ENCODE measurements at places on chromosomes 11 and 22.

GRCh38 chr11:36376009-36376887 is 80.2 kb downstream of the PRR5L start:
- H3K4me3 ChIP-seq, result peak overlapping the region; percentile 88
- peaks cover 6% of the 10 kb centered on the region for H3K36me3 ChIP-seq
- peaks cover 61% of the 10 kb centered on the region for H3K27me3 ChIP-seq
- peak overlapping the region; percentile 79 for H3K27ac ChIP-seq
- H3K4me1 ChIP-seq, result peaks cover 23% of the 10 kb centered on the region

GRCh38 chr11:100224541-100225034 is 462.5 kb upstream of the ARHGAP42 start:
- DNase-seq, result no peak
- no peak overlapping the region for H3K4me3 ChIP-seq
- no peaks in the 10 kb centered on the region for H3K27me3 ChIP-seq
- H3K4me1 ChIP-seq, result no peaks in the 10 kb centered on the region
- no peak overlapping the region for H3K27ac ChIP-seq

- peaks cover 6% of the 10 kb centered on the region for H3K4me1 ChIP-seq
- DNase-seq, result no peak
- H3K36me3 ChIP-seq, result no peaks in the 10 kb centered on the region
- no peaks in the 10 kb centered on the region for H3K27me3 ChIP-seq
- H3K27ac ChIP-seq, result no peak overlapping the region
- H3K4me3 ChIP-seq, result no peak overlapping the region
Measured at GRCh38 chr11:118657238-118657637, 22.2 kb downstream of the TREH start.

- DNase-seq, result no peak
- H3K4me3 ChIP-seq, result no peak overlapping the region
- no peak overlapping the region for H3K27ac ChIP-seq
- no peaks in the 10 kb centered on the region for H3K4me1 ChIP-seq
Measured at GRCh38 chr11:34548278-34548677, 34.7 kb upstream of the ELF5 start.

GRCh38 chr11:86719781-86720463 is 47.5 kb upstream of the ME3 start:
- H3K4me3 ChIP-seq, result no peak overlapping the region
- no peak overlapping the region for H3K27ac ChIP-seq
- no peaks in the 10 kb centered on the region for H3K4me1 ChIP-seq
- no peaks in the 10 kb centered on the region for H3K36me3 ChIP-seq

DNA sequence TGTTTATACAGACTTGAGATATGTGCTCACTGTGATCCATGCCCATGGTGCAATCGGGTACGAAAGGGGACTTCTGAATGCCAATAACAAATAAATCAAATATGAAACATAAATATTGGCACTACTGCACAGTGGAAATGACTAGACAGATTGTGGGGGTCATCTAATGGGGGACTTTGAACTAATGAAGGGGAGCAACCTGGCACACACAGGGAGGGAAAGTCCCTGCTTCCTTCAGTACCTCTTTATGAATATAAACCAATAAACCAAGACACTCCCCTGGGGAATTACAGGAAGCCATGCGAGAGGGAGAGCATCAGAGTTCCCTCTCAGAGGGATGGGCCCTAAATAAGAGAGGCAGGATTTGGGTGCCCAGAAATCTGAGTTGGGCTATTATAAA is 21.1 kb downstream of the MIF start:
- H3K4me3 ChIP-seq, result no peak overlapping the region
- peak overlapping the region; percentile 99 for H3K27ac ChIP-seq
- no peak for DNase-seq
- peaks cover 34% of the 10 kb centered on the region for H3K4me1 ChIP-seq

DNA sequence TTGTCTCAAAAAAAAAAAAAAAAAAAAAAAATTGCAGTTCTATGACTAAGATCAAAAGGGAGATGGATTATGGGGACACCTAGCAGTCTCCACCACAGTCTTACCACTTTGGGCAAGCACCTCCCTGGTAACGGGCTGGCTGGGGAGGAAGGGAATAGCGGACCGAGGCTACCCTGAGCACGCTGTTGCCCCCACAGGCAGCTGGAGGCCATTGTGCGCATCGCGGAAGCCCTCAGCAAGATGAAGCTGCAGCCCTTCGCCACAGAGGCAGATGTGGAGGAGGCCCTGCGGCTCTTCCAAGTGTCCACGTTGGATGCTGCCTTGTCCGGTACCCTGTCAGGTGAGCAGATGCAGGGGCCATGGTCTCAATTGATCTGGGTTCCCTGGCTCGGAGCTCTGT is 21.2 kb downstream of the MCM5 start:
- H3K36me3 ChIP-seq, result peaks cover 52% of the 10 kb centered on the region
- peaks cover 2% of the 10 kb centered on the region for H3K4me1 ChIP-seq
- H3K4me3 ChIP-seq, result no peak overlapping the region
- H3K27ac ChIP-seq, result no peak overlapping the region
- no peaks in the 10 kb centered on the region for H3K27me3 ChIP-seq

DNA sequence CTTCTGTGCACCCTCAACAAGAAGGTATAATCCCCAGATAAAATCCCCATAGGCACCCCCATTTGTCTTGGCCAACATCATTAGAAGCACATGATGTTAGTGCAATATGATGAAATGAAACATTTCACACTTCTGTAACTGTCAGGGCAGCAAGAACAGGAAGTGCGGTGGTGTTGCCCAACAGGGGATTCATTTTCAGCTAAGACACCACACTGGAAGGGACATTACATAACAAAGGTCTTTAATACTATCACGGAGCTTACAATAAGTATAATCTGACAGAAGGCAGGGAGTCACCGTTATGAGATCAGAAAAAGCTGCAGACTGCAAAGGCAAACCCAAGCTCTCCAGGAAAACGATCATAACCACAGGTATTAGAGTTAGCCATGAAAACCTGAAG is 2.0 kb downstream of the OR52W1 start:
- no peak overlapping the region for H3K4me3 ChIP-seq
- H3K27ac ChIP-seq, result peak overlapping the region; percentile 10
- peaks cover 48% of the 10 kb centered on the region for H3K4me1 ChIP-seq
- H3K36me3 ChIP-seq, result peaks cover 2% of the 10 kb centered on the region
- H3K27me3 ChIP-seq, result no peaks in the 10 kb centered on the region
- peak; percentile 13 for DNase-seq

GRCh38 chr11:1303973-1304372 is 5.5 kb downstream of the TOLLIP start:
- no peak overlapping the region for H3K27ac ChIP-seq
- no peak for DNase-seq
- peaks cover 39% of the 10 kb centered on the region for H3K4me1 ChIP-seq
- peaks cover 3% of the 10 kb centered on the region for H3K36me3 ChIP-seq
- H3K27me3 ChIP-seq, result no peaks in the 10 kb centered on the region
- no peak overlapping the region for H3K4me3 ChIP-seq

GRCh38 chr22:23841736-23842445 is 3.1 kb upstream of the DERL3 start:
- peaks cover 2% of the 10 kb centered on the region for H3K27me3 ChIP-seq
- peaks cover 2% of the 10 kb centered on the region for H3K36me3 ChIP-seq
- peaks cover 26% of the 10 kb centered on the region for H3K4me1 ChIP-seq
- DNase-seq, result no peak

- DNase-seq, result no peak
- H3K4me3 ChIP-seq, result no peak overlapping the region
- H3K4me1 ChIP-seq, result no peaks in the 10 kb centered on the region
- peaks cover 2% of the 10 kb centered on the region for H3K27me3 ChIP-seq
Measured at GRCh38 chr11:71198823-71199165, 53.6 kb downstream of the SHANK2 start.

GRCh38 chr22:33746501-33746928 is 173.8 kb downstream of the LARGE1 start:
- H3K27ac ChIP-seq, result no peak overlapping the region
- no peak for DNase-seq
- H3K27me3 ChIP-seq, result no peaks in the 10 kb centered on the region
- H3K4me3 ChIP-seq, result no peak overlapping the region
- H3K36me3 ChIP-seq, result no peaks in the 10 kb centered on the region

GRCh38 chr11:45213316-45213665 is 66.9 kb downstream of the PRDM11 start:
- H3K4me3 ChIP-seq, result no peak overlapping the region
- no peaks in the 10 kb centered on the region for H3K27me3 ChIP-seq
- peaks cover 3% of the 10 kb centered on the region for H3K4me1 ChIP-seq
- no peak overlapping the region for H3K27ac ChIP-seq
- no peak for DNase-seq
- no peaks in the 10 kb centered on the region for H3K36me3 ChIP-seq

DNA sequence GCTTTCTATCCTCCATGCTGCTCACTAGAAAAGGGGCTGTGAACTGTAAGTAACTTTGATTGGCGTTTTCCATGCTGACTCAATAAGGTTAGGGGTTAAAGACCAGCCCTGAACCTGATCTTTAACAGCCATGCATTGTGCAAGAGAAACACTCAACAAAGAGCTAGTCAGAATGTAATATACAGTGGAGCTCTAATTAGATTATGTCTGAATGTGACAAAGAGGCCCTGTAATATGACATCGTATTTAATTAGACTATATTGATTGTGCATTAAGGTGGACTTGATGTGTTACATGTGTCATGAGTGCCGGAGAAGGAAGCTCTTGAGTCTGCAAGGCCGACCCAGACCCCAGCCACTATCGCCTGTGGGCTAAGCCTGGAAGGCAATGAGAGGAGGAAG is 70.5 kb downstream of the PKNOX2 start:
- DNase-seq, result no peak
- H3K4me3 ChIP-seq, result no peak overlapping the region
- H3K27me3 ChIP-seq, result peaks cover 18% of the 10 kb centered on the region
- H3K4me1 ChIP-seq, result no peaks in the 10 kb centered on the region
- no peak overlapping the region for H3K27ac ChIP-seq

GRCh38 chr11:65279741-65280440 is 18.1 kb downstream of the POLA2 start:
- DNase-seq, result peak; percentile 75
- peak overlapping the region; percentile 83 for H3K27ac ChIP-seq
- no peak overlapping the region for H3K4me3 ChIP-seq
- peaks cover 71% of the 10 kb centered on the region for H3K36me3 ChIP-seq
- H3K4me1 ChIP-seq, result peaks cover 17% of the 10 kb centered on the region

GRCh38 chr11:109973486-109973885 is 119.7 kb upstream of the ZC3H12C start:
- H3K36me3 ChIP-seq, result no peaks in the 10 kb centered on the region
- no peak for DNase-seq
- H3K27me3 ChIP-seq, result peaks cover 1% of the 10 kb centered on the region
- H3K4me1 ChIP-seq, result peaks cover 14% of the 10 kb centered on the region
- no peak overlapping the region for H3K4me3 ChIP-seq

GRCh38 chr11:117437041-117437790 is 109.6 kb downstream of the CEP164 start:
- peaks cover 8% of the 10 kb centered on the region for H3K27me3 ChIP-seq
- no peaks in the 10 kb centered on the region for H3K4me1 ChIP-seq
- no peak overlapping the region for H3K4me3 ChIP-seq
- no peaks in the 10 kb centered on the region for H3K36me3 ChIP-seq

- H3K4me1 ChIP-seq, result peaks cover 31% of the 10 kb centered on the region
- H3K27ac ChIP-seq, result no peak overlapping the region
- H3K27me3 ChIP-seq, result peaks cover 57% of the 10 kb centered on the region
- H3K36me3 ChIP-seq, result no peaks in the 10 kb centered on the region
- peak; percentile 90 for DNase-seq
- H3K4me3 ChIP-seq, result peak overlapping the region; percentile 24
Measured at GRCh38 chr11:66418168-66418985, 2.5 kb upstream of the NPAS4 start.

GRCh38 chr11:30046578-30046945 is 29.7 kb upstream of the KCNA4 start:
- no peaks in the 10 kb centered on the region for H3K27me3 ChIP-seq
- no peak overlapping the region for H3K27ac ChIP-seq
- H3K36me3 ChIP-seq, result no peaks in the 10 kb centered on the region
- no peak for DNase-seq

- DNase-seq, result no peak
- peaks cover 16% of the 10 kb centered on the region for H3K27me3 ChIP-seq
- no peak overlapping the region for H3K27ac ChIP-seq
- no peak overlapping the region for H3K4me3 ChIP-seq
- H3K4me1 ChIP-seq, result peaks cover 2% of the 10 kb centered on the region
Measured at GRCh38 chr11:36251823-36252222, 37.4 kb downstream of the COMMD9 start.

DNA sequence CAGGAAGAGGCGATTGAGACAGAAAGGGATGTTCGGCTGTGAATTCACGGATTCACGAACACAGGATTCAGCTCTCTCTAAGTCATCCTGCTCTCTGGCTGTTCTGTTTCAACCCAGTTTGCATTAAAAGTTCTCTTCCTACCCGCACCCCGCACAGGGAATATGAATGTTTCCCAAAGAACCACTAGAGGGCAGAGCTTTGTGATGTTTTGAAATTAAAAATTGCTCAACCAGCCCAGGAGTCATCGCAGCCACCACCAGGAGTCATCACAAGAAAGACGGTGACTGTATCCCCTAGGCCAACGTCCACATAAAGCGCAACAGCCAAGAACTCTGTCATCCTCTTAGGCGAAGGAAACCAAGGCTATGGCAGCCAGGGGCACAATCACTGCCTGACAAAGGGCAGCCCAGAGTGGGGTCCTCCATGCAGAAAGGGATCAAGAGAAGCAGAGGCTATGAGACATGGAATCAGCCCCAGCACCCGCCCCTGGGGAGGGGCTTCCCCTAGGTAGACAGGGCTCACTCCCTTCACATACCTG is 122.4 kb downstream of the WT1 start:
- peaks cover 8% of the 10 kb centered on the region for H3K27me3 ChIP-seq
- no peak overlapping the region for H3K27ac ChIP-seq
- peaks cover 7% of the 10 kb centered on the region for H3K4me1 ChIP-seq

GRCh38 chr11:73398132-73398526 is 21.9 kb downstream of the RELT start:
- DNase-seq, result no peak
- no peak overlapping the region for H3K4me3 ChIP-seq
- H3K4me1 ChIP-seq, result no peaks in the 10 kb centered on the region
- H3K36me3 ChIP-seq, result peaks cover 12% of the 10 kb centered on the region

GRCh38 chr11:48165426-48165825 is 51.2 kb upstream of the OR4B1 start:
- H3K27me3 ChIP-seq, result no peaks in the 10 kb centered on the region
- no peak overlapping the region for H3K27ac ChIP-seq
- no peak for DNase-seq
- peaks cover under 1% of the 10 kb centered on the region for H3K4me1 ChIP-seq
- H3K4me3 ChIP-seq, result no peak overlapping the region

DNA sequence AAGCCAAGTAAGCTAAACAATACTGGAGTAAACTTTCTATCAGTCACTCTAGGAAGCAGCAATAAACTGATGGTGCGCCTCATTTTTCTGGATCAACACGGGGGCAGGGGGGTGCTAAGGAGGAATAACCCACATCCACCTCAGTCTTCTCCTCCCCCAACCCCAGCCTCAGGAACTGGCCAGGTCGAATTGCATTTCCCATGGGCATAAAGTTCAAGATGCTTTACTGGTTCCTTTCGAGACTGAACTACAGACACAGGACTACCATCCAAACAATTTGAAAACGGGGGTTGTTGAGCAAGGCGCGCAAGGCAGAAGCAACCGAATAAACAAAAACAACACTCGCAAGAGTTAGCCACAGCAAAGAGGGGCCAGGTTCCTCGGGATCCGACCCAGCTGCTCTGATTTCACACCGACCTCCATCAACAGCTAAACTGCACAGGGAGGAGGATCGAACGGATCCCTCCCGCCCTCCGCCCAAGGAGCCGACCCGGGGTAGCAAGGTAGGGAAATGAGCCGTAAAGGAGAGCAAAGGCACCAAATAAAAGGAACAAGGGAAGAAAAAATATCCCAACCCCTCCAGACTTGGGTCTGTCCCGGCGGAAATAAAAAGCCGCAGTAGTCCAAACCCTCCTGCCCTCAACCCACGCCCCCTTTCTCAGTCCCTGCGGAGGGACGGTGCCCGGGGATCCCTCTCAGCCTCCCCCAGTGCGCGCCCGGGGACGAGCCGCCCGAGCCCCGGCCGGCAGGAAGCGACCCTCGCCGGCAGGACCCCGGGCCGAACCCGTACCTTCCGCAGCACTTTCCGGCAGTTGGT is 801 bp downstream of the SESN3 start:
- peak overlapping the region; percentile 92 for H3K4me3 ChIP-seq
- H3K36me3 ChIP-seq, result peaks cover 3% of the 10 kb centered on the region
- DNase-seq, result peak; percentile 38
